DMS79 (cell line): ENCODE measurements at places on chromosomes 4 and X.

DNA sequence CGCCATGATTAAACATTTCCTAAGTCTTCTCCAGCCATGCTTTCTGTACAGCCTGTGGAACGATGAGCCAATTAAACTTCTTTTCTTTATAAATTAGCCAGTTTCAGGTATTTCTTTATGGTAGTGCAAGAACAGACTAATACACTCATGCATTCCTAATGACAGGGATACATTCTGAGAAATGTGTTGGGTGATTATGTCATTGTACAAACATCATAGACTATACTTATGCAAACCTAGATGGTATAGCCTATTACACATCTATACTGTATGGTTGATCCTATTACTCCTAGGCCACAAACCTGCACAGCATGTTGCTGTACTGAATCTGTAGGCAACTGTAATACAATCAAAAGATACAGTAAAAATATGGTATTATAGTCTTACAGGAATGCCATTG, 83.1 kb downstream of the ATOH1 start:
- DNase-seq = no peak

GRCh38 chr4:188032583-188032982, 37.0 kb downstream of the ZFP42 start:
- no peak for DNase-seq

- no peak for DNase-seq
Measured at GRCh38 chr4:15729910-15730533, 27.2 kb downstream of the BST1 start.

GRCh38 chr4:22504922-22505321, 10.9 kb downstream of the ADGRA3 start:
- DNase-seq = no peak

DNA sequence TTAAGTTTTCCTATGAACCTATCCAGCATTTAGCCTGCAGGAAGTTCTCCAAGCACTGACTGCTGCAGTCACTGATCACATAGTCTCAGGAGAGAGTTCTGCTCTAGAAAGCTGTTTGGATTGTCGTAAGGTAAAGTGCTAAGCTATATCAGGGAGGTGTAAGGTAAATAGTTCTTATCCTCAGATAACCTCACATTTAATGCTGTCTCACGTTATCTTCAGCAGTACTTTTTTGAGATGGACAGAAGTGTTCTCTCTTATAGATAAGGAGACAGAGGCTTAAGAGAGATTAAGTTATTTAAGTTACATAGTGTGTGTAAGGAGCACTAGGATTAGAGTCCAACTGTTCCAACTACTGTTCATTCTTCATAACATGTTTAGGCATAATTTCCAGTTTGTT, 77.9 kb downstream of the STIM2 start:
- no peak for DNase-seq

DNA sequence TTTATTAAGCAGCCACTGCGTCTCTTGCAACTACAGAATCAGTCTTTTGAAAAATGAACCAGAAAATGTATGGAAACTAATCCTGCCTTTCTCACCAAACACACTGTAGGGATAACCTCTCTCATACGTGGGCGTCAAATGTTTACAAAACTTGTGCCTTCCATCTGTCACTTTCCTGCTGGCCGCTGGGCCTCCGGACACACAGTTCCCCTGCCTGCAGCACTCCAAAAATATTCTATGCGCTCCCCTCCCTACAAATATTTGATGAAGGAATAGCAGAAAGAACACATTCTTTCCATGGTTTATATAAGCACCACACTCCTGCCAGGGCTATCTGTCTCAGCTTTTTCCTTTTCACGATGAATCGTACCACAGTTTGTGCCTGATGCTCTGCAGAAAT, 14.9 kb upstream of the CYTL1 start:
- no peak for DNase-seq

GRCh38 chr4:73603271-73603710, 16.9 kb downstream of the RASSF6 start:
- no peak for DNase-seq

DNA sequence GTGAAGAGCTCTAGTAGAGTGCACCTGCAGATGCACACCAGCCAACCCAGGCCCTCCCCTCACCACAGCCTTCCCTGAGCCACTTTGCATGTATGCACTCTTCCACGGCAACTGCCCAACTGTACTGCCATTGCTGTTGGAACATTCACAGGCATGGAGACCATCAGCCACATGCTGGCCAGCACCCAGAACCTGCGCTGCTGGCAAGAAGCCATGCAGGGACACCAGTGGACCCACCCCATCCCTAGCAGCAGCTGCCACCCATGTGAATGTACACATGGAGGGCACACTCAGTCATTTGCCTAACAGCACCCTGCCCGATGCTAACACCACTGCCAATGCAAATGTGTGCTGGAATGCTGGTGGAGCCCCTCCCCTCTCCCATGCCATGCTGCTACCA, 35.6 kb downstream of the FAM47B start:
- no peak for DNase-seq

DNA sequence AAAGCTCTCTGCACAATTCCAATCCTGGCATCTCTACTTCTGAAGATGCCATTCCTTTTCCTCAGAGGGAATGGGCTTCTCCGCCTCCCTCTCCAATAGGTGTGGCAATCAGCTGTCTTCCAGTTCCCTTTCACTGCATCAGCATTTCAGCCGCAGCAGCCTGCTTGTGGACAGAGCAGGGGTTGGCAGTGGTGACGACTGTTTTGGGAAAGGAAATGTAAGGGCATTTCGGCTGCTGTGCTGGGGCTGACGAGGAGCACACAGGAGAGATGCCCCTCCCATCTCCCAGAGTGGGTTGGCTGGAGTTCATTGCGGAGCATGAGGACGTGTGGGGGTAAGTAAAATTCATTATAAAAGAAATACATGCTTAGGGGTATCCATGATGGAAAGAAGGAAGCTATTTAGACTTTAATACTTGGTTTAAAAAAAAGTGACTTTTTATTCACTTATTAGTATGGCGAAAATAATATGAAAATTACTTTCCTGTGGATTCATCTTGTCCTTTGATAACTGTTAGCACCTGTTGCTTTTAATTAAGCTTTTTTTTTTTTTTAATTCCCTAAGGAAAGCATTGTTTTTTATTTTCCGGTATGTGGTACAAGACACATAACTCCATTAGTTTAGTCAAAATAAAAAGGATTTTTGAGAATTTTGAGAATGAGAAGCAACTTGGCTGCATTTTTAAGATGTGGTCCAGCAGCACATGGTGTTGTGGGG, at the start of gene LIMCH1:
LIMCH1 (plus strand) TSS at position 141 of the 717 bp plus-strand sequence. CDS start 67,839 bp downstream, outside the sequence.
- no peak for DNase-seq

- DNase-seq = no peak
Measured at GRCh38 chr4:81106150-81106549, 75.6 kb downstream of the BMP3 start.

GRCh38 chr4:181443021-181443420, 800.2 kb upstream of the TENM3 start:
- no peak for DNase-seq

- no peak for DNase-seq
Measured at GRCh38 chr4:108972613-108973283, 209.9 kb upstream of the ETNPPL start.

DNA sequence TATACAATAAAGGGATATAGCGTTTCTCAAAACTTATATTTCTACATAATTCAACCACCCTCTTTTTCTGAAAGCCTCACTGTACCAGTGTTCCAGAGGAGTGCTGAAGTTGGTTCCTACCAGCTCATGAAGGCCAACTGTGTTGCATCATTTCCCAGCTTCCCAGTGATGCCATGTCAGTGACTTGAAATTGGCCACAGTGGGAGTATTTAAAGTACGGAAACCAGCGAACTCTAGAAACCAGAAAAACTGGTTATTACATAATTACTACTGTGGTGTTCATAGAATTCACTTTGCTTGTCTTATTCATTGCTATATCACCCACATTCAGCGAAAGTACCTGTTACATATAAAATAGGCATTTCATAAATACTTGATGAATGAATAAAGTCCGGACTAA, 135.4 kb downstream of the GC start:
- DNase-seq = no peak

DNA sequence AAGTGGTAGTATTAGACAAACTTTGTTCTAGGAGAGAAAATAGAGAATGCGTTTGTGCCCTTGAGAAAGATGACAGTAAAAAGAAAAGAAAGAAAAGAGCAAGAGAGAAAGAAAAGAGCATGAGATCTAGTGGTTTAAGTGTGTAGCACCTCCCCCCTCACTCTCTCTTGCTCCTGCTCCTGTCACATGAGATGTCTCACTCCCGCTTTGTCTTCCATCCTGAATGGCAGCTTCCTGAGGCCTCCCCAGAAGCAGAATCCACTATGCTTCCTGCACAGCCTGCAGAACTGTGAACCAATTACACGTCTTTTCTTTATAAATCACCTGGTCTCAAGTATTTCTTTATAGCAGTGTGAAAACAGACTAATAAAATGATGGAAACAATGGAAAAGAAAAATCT, 499.6 kb downstream of the ACTRT1 start:
- DNase-seq = no peak

GRCh38 chrX:35622040-35622439, 176.1 kb upstream of the MAGEB16 start:
- DNase-seq = no peak

DNA sequence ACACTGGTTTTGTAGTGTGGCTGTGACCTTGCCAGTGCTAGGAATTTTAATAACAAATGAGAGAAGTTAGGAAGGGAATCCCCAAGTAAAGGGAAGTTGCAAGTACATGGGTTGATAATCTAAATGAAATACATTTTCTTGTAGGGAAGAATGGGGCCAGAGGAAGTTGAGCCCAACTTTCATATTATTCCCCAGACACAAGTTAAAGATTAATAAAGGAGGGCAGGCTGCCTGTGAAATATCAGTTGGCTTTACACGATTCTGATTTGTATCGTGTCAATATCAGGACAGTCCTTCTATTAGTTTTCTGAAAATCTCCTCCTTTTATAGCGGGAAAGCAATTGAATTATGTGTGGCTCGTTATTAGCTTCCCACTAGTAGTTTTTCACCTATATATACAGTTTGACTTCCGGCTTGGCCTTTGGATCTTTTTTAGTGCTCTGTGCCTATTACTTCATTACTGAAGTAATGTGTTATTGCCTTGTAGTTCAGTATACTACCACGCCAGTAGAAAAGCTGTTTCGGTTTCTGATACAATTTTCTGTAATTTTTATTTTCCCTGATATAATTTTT, 1.7 kb downstream of the PDLIM5 start:
- no peak for DNase-seq

- no peak for DNase-seq
Measured at GRCh38 chr4:158819942-158820786, 51.3 kb downstream of the FNIP2 start.
